ENCODE measurements at places on chromosomes 12 and 14. TPM values are rescaled to one million over a fixed set of nuclear protein-coding genes. Genes with fewer than 3 reads are reported as not detected.

DNA sequence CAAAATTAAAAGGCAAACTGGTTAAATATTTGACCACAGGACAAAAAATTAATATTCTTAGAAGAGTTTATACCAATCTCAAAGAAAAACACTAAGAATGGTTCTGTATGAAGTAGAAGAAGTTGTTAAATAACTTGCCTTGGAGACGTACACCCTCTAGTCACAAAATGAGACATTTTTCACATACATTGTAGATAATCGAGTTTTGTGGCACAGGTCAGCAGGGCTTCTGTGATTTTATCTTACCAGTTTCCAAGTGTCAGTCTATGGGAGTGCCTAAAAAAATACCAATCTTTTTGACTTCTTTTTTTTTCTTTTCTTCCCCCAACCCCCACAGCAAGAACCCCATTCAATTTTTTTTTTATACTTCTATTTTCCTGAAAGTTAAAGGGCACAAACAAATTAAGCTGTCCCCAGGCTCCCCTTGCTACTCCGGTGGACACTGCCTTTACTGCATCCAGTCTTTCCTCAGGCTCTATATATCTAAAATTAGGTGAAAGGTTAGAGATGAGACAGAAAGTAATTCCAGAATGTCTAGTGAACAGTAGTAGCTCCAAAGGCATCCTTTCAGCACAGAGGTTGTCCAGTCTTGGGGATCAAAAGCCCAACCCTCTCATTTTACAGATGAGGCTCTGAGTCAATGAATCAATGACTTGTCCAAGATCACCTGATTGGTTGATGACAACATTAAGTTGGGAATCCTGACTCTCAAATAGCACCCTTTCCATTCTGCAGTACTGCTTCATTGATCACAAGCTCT, 6.2 kb downstream of the LIMA1 start:
- no peak for DNase-seq

DNA sequence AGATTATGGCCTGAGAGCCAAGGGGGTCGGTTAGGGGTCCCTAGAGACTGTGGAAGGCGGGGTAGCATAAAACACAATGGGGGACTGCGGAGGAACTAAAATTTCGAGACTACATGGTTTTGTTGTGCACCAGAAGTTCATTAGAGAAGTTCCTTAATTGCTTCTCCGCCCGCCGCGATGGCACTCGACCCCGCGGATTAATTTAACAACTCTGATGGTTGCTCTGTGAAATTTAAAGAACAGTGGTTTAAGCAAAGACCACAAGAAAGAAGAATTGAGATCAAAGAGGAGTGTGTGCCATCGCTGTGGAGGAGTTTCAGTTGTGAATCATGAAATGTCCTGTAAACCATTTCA, 1.4 kb upstream of the CCDC88C start:
- no peak for DNase-seq

- no peak for DNase-seq
Measured at GRCh38 chr14:34742270-34743115, 28.1 kb upstream of the CFL2 start.

DNA sequence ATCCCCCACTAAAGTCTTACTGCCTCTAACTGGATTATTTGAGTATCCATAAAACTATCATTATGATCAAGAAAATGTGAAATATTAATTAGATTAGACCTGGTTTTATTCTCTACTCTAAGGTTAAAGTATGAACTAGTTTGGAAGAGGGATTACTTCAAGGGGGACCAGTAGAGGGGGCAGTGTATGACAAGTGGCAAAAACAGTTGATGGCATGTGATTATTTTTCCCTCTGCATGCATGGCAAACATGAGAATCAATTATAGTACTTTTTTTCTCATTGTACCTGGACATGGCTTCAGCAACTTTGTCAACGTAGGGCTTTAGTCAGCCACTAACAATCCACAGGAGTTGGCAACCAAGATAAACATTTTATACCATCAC, 145.0 kb upstream of the SLC38A2 start:
- no peak for DNase-seq

- no peak for DNase-seq
Measured at GRCh38 chr14:35471803-35472202, 62.2 kb upstream of the INSM2 start.

DNA sequence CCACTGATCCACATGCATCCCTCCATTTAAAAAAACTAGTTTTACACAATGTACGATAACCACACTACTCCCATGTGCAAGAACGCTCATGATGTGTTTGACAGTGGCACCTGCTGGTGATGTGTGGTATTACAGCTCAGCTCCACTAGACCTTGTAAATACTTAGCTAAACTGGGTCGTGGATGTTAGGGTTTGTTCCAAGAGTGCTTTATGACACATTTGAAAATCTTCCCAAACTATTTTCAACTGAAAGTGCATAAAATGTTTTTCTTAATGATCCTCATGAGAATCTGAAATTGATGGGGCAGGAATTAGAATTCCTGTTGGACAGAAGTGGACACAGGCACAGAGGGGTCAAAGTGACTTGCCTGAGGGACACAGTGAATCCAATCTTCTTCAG, 99.2 kb downstream of the SCARB1 start:
- peak; percentile 65 for DNase-seq

DNA sequence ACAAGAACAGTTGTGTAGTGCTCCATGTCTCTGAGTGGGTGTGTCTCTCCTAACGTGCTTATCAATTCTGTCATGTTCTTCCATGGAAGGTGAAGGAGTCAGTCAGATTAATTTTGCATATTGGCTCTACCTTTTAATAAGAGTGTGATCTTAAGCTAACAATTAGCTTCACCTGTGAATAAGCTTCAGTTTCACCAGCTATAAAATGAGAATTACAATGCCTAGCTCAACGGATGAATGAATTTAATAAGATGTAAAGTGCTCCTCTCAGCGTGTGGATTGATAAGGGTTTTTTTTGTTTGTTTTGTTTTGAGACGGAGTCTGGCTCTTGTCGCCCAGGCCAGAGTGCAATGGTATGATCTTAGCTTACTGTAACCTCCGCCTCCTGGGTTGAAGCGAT, 32.7 kb downstream of the CCDC175 start:
- no peak for DNase-seq

DNA sequence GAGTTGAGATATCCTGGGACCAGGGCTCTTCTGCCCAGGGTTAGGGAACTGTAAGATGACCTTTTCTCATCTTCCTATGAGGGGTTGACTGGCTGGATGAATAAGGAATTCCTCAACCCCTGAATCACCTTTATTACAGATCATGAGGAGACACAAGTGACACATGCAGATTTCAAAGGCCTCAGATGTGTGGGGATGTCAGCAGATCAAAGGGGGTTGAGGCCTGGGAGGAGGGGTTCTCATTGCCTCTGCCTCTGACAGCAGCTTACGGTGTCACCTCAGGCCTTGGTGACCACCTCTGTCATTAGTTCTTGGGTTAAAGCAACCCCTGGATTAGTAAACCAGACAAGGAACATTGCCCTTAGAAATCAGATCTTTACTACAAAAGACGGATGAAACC, 2.1 kb upstream of the KRT72 start:
- DNase-seq: no peak

LTBR gene
- total RNA-seq: 129 TPM

POTEM gene
- not detected for total RNA-seq

PPP1R3E gene
- 7.6 TPM for total RNA-seq

CPNE6 gene
- 0.45 TPM for total RNA-seq

PDE3A gene
- 50.6 TPM for total RNA-seq

RPGRIP1 gene
- not detected for total RNA-seq

All from colonic mucosa (tissue), 4 donors.